Epithelial cell of esophagus (primary cell): ENCODE measurements at places on chromosomes 4 and X.

- DNase-seq: peak; percentile 91
Measured at GRCh38 chr4:90689739-90690138, 562.5 kb downstream of the CCSER1 start.

GRCh38 chrX:111837197-111837596, 38.8 kb upstream of the TRPC5OS start:
- DNase-seq: no peak

DNA sequence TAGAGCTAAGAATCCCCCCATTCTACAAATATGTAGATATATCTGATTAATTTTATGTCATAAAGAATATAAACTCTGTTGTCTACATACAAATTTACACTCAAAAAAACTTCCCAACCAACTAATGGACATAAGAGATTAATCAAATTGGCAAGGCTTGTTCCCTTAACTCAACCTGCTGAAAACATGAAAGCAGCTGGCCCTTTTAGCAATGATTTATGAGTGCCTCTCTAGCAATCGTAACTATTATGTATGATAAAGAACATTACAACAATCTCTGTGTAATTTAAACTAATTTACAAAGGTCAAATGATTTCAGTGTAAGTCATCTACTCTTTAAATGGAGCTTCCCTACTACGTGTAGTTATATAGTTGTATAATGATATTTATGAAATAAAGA, 83.1 kb upstream of the FTHL17 start:
- no peak for DNase-seq

DNA sequence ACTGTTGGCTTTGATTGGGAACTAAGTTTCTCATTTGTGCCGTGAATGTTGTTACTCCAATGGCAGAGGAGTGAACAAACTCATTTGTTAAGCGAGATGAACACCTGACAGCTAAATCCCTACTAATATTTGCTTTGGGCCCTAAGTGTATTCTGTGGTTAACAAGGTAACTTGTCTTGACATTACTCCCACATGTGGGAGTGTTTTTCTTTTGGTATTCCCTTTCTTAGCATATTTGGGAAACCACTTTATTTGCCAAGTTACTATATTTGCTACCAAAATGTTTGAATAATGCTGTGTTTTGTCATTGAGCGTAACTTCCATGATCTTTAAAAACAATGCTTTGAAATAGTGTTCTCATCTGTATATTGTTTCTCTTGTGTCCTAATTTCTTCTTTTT, 82.5 kb downstream of the ARHGAP10 start:
- DNase-seq: peak; percentile 55

- no peak for DNase-seq
Measured at GRCh38 chr4:73839071-73839470, 2.6 kb downstream of the CXCL6 start.

DNA sequence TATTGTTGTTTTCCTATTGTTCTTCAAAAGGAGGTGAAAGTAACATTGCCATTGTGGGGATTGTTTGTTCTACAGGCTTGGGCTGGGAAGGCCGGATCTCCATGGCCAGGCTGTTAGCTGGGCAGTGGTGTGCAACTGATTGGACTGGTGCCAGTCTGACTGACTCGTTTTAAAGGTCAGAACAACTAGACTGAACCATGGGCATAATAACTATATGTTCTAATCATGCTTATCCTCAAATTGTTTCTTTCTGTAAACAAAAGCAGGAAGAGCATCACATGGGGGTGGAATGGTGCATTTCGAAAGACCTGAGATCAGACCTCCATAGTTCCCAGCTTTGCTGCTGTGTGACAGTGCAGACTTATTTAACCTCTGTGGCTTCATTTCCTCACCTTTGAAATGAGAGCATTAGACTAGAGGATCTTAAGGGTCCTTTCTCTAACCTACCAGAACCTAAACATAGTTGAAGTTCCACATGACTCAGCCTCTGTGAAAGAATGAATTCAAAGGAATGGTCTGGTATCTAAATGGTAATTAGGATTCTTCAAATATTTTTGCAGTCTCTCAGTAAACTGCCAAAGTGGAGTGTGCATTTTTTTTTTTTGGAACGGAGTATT, 66.7 kb upstream of the PGRMC2 start:
- peak; percentile 22 for DNase-seq

- no peak for DNase-seq
Measured at GRCh38 chrX:47629419-47630200, at the start of gene CFP. Gene CFP (minus strand): TSS chrX:47629930. CDS start chrX:47629844, 86 bp downstream.

GRCh38 chr4:187908079-187908561, 87.5 kb upstream of the ZFP42 start:
- DNase-seq: peak; percentile 72

- DNase-seq: no peak
Measured at GRCh38 chr4:106353786-106354185, 14.8 kb downstream of the GIMD1 start.

- DNase-seq: peak; percentile 82
Measured at GRCh38 chr4:85084371-85085094, 118.0 kb upstream of the WDFY3 start.
